ENCODE measurements at places on chromosomes 2 and 18. TPM values are rescaled to one million over a fixed set of nuclear protein-coding genes. Genes with fewer than 3 reads are reported as not detected.

MRPL44 gene
- total RNA-seq = 21.9 TPM

TXNDC2 gene
- not detected for total RNA-seq

DNA sequence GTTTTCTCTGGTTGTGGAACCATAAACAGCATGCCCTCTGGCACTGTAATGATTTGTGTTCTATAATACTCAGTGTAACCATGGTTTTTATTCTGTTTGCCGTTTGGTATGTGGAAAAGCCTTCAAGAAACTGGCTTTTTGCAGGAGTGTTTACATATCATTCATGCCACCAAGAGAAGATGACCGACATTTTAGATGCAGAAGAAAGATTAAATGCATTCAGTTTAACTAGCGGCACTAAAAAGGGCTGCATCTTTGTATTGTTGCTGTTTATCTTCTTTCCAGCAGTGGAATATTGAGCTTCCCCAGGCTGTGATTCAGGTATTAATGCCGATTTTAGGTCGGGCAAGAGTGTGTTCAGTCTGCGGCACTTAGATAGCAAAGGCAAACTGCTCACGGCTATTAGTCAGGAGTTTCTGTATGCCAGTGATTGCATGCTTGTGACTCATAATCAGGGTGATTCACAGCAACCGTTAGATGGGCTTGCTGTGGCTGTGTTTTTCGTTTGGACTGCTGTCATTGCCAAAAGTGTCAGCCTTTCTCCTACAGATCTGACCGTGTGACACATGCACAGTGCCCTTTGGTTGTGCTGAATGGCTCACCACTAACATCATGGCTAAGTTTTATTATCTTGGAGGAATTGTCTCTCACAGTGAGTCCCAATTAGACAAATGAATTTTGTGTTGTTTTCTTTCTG lies 479.7 kb downstream of the PARD3B start:
- peak; percentile 38 for DNase-seq

DNA sequence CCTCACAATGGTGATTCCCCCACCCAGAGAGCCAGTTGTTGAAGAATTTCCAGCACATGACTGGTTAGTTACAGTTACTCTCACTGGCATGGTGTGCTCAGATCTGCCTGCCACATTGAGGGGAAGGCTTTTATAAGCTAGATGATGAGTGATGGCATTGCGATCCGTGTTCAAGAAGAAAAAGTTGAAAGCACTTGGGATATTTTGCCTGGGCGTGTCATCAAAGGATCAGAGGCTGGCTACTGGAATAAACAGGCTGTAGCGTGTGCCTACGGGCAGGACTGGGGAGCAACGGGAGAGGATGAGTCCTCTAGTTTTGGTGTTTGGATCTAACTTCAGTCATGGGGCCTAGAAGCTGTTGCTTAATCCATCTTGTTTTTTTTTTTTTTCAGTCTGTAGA lies 175.0 kb downstream of the SETBP1 start:
- DNase-seq = no peak

DNA sequence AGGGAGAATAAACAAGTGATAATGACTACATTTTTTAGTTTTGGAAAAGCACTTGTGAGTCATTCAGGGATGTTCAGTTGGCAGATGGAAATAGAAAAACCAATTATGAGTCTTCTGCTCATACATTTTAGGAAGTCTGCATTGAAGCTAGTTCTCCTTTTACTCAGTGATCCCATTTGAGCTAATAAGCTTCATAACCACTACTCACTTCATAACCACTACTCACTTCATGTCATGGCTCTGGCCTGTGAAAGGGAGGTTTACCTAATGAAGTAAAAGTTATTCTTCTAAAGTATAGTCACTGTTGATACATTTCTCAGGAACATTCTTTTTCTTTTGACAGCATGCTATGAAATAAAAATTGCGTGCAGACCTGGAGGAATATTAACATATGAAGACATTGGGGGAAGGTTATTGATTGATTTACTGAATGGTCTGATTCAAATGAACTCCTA lies 948.7 kb downstream of the TSN start:
- no peak for DNase-seq

DNA sequence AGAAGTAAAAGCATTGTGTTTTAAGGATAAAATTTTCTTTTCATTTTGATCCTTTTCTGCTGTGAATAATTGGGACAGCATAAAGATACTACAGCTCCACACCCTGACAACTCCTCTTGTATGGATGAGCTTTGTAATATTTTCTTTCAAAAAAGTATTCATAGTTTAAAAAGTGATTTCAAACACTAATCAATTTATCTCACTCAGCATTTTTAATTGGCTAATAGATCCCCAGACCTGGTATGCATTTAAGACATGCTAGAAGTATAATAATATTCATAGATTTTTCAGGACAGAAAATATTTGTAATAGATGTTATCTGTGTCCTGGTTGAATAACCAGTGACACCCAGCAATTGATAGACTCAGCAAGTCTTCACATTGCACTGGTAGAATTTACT lies 510.7 kb downstream of the RIT2 start:
- no peak for DNase-seq
